ENCODE measurements at places on chromosomes 4 and X.

- DNase-seq: no peak
Measured at GRCh38 chrX:154446430-154446829, 2.5 kb downstream of the FAM50A start.

DNA sequence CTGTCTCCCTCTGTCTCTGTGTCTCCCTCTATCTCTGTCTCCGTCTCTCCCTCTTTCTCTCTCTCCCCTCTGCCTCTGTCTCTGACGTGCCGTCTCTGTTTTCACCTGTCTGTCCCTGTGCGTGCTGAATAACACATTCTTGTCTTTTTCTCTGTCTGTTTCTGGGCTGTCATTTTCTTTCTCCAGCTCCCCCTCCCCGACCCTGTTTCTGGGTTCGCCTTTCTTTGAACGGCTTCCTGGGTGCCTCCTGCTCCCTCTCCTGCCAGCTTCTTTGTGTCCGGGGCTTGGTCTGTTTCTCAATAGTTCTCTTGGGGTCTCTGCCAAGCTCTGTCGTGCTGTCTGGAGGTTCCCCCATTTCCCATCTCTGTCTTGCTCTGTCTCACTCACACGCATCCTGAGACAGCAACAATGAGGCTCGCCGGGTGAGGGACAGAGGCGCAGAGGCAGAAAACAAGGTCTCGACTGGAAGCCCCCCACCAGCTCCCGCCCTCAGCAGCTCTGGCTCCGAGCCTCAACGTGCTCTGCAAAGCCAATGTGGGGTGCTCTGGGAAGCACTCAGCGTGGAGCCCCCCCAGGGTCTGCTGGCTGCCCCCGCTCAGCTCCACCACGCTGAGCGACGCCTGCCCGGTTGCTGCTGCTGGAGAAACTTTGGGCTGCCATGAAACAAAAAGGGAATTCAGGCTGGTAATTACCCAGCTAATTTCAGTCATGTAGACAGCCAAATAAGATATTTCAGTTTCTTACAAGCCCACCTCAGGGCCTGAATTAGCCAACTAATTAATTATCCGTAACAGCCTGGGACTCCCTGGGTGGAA lies 3.4 kb downstream of the CPLX1 start:
- no peak for DNase-seq

DNA sequence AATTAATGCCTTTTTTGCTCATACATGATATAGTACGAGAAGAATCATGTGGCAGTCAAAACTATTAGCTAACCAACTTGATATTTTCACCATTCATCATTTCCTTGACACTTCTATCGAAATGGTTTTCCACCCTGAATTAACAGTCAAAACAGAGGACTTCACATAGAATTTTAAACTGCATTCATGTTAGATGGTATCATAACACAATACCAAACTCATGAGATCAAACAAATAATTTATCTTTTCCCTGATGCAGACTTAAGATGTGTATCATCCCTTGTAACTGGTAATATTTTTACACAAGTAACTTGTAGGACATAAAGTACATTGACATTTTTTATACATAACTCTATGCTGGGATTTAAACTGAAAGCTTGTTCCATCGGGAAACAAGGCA lies 18.2 kb upstream of the ANTXR2 start:
- no peak for DNase-seq

GRCh38 chr4:8188743-8189550 lies 10.1 kb upstream of the SH3TC1 start:
- peak; percentile 84 for DNase-seq

DNA sequence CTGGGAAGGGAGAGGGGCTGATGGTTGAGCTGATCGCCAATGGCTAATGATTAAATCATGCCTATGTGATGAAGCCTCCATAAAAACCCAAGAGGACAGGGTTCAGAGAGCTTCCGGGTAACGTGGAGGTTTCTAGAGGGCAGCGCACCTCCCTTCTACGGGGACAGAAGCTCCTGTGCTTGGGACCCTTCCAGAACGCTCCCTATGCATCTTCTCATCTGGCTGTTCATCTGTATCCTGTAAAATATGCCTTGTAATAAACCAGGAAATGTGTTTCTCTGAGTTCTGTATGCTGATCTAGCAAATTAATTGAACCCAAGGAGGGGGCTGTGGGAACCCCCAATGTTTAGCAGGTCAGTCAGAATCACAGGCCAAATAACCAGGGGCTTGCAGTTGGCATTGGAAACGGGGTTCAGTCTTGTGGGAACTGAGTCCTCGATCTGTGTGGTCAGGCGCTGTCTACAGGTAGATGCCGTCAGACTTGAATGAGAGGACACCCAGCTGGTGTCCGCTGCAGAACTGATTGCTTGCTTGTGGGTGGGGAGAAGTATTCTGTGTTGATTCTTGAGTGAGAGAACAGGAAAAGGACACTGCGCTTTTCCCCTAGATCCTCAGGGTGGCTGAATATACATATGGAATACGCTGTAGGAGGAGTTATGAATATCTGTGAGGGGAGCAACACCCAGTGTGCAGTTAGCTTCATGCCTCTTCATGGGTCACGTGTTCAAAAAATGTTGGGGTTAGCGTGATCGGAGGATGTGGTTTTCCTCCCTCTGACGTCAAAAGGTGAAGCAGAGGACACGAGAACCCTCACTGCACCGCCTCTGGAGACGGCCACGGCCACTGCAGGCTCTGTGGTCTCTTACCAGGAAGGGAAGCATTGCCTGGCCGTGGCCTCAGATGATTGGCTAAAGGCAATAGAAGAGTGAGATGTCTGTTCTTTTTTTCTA lies 29.2 kb downstream of the HTT-AS start:
- no peak for DNase-seq

DNA sequence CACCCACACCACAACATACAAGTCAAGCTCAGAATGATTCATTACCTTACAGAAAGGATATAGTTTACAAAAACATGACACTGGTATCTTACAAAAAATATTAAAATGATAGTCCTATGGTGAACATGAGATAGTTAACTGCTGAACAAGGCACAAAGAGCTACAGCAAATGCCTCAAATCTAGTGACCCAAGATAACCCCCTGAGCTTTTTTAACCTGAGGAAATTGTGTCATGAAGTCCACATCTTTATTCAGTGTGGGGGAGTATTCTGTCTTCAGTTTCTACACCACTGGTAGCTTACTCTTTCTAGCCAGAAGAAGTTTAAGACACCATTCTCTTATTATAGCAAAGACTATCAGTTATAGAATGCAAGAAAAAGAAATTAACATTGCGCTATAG lies 218.7 kb downstream of the MAPK10 start:
- DNase-seq: no peak

GRCh38 chr4:176270669-176271068 lies 1.6 kb upstream of the ASB5 start:
- peak; percentile 33 for DNase-seq

- DNase-seq: no peak
Measured at GRCh38 chr4:56052481-56052880, 103.7 kb downstream of the CEP135 start.

GRCh38 chrX:104112326-104112951 lies at the start of gene ZCCHC18:
Gene ZCCHC18 (plus strand): TSS chrX:104112523. CDS start chrX:104114112, 1,589 bp downstream.
- DNase-seq: peak; percentile 71

DNA sequence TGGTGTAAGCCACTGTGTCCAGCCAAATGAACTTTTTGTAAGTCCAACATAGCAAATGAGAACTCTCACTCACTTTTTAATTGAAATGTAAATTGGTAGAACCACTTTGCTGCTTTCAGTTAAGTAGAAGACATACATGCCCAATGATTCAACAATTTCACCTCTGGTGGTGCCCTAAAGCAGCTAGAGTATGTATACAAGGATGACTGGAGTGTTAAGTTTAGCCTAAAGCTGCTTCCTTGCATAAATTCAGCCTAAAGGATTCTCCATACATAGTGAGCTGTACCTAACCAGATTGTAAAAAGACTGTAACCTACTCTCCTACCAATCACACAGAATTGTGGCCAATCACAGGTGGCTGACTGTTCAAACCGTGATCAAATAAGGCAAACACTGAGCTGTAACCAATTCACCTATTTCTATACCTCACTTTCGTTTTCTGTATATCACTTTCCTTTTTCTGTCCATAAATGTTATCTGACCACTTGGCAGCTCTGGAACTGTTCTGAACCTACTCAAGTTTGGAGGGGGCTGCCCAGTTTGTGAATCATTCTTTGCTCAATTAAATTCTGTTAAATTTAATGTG lies 39.9 kb downstream of the PDS5A start:
- no peak for DNase-seq

DNA sequence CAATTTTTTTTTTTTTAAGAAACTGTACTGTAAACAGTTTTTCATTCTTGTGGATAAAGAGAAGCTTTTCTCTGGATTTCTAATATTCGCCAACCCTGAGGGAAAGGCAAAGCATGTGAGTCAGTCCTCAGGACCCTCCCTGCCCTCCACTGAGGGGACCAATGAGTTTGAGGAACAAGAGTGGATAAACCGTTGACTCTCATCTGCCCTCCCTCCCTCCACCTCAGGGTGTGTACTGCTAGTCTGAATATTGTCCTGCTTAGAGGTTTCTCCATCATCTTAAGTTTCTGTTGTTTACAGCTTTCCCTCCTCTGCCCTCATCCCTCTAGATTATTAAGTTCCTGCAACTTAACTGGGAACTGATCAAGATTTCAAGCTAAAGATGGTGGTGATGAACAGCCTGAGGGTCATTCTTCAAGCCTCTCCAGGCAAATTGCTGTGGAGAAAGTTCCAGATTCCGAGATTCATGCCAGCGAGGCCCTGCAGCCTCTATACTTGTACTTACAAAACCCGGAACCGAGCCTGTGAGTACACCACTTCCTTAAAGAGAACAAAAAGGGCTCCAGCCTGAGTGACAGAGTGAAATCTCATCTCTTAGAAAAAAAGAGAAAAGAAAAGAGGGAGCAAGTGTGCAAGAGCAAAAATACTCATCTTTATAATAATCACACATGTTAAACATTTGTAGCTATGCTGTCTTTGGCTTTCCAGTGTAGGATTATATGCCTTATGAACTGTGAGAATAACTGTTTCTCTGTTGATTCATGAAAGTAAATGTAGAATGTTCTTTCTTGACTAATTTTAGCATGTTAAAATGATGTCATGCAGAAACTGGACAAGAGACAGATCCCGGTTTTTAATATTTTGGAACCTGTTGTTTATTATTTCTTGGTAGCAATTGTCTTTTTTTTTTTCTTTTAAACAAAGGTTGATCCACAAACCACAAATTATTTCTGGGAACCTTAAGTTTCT lies 11.9 kb downstream of the CA5B start:
- DNase-seq: no peak

DNA sequence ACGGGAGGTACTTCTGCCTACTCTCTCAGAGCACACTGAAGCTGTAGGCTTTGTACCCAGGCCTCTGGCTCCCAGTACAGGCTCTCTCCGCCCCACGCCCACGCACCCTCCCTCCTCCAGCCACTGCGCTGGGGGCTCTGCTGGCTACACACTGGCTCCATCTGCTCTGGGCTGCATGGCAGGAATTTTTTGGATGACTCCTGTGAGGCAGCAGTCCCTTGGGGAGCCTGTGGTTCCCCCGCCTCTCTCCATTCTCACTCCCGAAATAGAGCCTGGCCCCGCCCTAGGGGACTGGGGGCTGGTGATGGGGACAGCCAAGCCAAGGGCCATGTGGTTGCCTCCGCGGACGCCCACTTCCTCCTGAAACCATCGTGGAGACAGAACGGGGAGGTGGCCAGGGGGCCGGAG lies 58.1 kb upstream of the ADRA2C start:
- DNase-seq: no peak

GRCh38 chr4:102339018-102339417 lies 6.3 kb downstream of the SLC39A8 start:
- DNase-seq: no peak

DNA sequence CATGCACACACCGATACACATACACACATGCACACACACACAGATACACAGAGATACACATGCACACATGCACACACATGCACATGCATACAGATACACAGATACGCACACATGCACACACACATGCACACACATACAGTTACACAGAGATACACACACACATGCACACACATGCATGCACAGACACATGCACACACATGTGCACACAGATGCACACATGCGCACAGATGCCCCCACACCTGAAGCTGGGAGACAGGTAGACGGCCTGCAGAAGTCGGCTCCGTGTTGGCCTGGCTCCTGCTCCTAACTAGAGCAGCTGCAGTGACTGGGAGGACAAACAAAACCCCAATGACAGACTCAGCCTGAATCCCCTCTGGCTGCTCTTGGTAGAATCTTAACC lies 46.8 kb downstream of the PSAPL1 start:
- no peak for DNase-seq

- DNase-seq: no peak
Measured at GRCh38 chrX:37666516-37666915, 19.1 kb upstream of the XK start.

- no peak for DNase-seq
Measured at GRCh38 chr4:100147684-100148083, 42.6 kb downstream of the DDIT4L start.

DNA sequence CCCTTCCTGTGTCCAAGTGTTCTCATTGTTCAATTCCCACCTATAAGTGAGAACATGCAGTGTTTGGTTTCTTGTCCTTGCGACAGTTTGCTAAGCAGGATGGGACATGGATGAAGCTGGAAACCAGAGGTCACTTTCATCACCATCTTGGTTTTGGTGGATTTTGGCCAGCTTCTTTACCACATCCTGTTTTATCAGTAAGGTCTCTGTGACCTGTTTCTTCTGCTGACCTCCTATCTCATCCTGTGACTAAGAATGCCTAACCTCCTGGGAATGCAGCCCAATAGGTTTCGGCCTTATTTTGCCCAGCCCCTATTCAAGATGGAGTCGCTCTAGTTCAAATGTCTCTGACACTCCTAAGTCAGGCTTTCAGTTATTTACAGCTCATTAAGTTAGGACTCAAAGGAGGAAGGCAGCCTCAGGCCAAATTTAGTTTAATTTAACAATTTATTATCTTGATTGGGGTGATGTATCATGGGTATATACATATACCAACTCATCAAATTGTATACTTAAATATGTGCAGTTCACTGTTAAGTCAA lies 169.9 kb upstream of the NDP start:
- no peak for DNase-seq

DNA sequence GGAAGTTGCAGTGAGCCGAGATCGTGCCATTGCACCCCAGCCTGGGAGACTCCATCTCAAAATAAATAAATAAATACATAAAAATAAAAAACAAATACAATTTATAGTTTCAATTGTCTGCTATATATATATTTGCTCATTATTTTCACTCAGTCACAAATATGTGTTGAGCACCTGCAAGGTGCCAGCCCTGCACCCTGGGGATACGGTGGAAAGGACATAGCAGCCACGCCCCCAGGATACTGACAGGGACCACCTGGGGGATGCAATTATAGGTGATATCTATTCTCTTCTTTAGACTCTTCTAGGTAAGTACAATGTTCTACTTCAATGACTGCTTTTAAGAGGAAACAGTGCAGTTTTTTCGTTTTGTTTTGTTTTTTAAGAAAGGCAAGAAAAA lies 85.0 kb downstream of the JAKMIP1 start:
- no peak for DNase-seq

GRCh38 chrX:134533952-134534351 lies 74.0 kb downstream of the HPRT1 start:
- DNase-seq: no peak

- DNase-seq: no peak
Measured at GRCh38 chr4:166198516-166199310, 325.7 kb downstream of the TLL1 start.

DNA sequence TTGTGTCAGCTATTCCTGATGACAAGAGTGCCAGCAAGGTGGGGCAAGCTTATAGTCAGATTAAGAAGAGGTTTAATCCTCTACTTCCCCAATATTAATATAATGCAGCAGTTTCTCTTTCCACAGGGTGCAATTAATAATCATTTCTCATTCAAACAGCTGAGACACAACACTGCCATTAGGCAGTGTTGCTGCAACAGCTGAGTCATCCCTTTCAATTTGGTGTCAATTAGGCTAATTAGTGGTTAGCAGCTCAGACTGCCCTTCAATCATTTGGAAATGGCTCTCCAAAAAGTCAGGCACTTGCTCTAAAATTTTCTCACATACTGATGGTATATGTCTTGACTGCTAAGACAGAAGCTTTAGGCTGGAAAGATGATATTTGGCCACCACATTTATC lies 265.7 kb upstream of the FAM241A start:
- no peak for DNase-seq
